ENCODE measurements at places on chromosomes 13 and 19.

GRCh38 chr13:79434556-79434955, 28.5 kb upstream of the RBM26 start:
- DNase-seq = no peak

GRCh38 chr19:20237773-20238623, 71.0 kb downstream of the ZNF486 start:
- DNase-seq = no peak

- DNase-seq = no peak
Measured at GRCh38 chr13:44231786-44232516, 141.7 kb upstream of the SERP2 start.

GRCh38 chr13:32098272-32098671, 66.7 kb downstream of the FRY start:
- DNase-seq = no peak

- DNase-seq = no peak
Measured at GRCh38 chr19:29549105-29550070, 23.6 kb downstream of the VSTM2B start.

All from NCI-H2081 treated with DMSO at 0.1 percent for 48 hours (cell line).